ENCODE measurements at places on chromosomes 16 and 17. TPM values are rescaled to one million over a fixed set of nuclear protein-coding genes. Genes with fewer than 3 reads are reported as not detected.

Gene FOXL1
- total RNA-seq, result 14.5 TPM

DNA sequence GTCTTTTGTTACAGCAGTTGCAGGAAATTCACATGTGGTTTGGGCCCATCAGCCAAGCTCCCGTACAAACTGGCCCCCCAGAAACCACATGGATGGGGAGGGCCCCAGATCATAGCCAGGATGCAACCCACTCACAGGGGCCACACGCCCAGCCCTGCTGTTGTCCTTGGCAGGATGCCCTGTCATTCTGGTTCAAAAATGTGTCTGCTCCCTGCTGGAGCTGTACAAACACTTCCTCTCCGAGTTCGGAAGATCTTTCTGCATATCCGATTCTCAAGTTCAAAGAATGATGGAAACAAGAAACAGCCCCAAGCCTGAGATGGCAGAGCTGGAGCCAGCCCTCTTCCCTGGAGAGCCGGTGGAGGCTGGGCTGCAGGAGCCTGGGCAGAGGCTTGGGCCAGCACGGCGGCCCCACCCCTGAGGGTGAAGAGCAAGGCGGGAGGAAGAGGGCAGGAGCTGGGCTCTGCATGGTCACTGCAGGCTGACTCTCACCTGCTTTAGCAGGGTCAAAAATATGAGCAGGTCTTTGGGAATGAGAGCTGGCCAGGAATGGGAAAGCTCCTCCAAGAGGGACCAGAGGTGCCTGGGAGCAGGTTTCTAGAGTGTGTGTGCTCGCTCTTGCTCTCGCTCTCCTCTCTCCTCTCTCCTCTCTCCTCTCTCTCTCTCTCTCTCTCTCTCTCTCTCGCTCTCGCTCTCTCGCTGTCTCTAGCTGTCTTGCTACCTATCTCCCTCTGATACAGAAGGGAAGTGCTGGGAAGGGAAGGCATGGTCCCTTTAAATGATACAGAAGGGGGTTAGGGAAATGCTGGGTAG lies 34.7 kb upstream of the ENPP7 start:
- H3K4me3 ChIP-seq, result no peak overlapping the region
- peak; percentile 23 for DNase-seq
- peaks cover 4% of the 10 kb centered on the region for H3K36me3 ChIP-seq

GRCh38 chr16:21727344-21727743 lies 63.6 kb downstream of the OTOA start:
- H3K27me3 ChIP-seq, result no peaks in the 10 kb centered on the region
- H3K4me3 ChIP-seq, result no peak overlapping the region
- no peak overlapping the region for H3K27ac ChIP-seq
- no peaks in the 10 kb centered on the region for H3K4me1 ChIP-seq

DNA sequence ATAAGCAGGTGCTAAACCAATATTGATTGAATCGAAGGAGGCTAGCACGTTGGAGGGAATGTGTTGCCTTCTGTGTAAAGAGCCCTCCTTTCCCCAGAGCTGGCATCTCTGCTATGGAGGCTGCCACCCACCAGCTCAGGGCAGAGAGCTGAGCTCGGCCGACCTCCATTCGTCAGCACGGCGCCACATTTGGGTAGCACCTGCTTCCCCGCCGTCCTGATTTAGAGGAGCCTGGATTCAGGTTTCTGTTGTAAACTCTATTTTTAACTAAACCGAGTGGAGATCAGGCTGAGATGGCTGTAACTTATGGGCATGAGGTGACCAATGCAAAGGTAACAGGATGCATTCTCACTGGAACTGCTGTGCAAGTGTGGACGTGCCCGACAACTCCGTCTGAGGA lies 172.5 kb downstream of the CCDC182 start:
- H3K36me3 ChIP-seq, result no peaks in the 10 kb centered on the region
- no peak overlapping the region for H3K4me3 ChIP-seq
- no peak overlapping the region for H3K27ac ChIP-seq
- no peak for DNase-seq
- no peaks in the 10 kb centered on the region for H3K4me1 ChIP-seq
